ENCODE measurements at places on chromosomes 3 and 15.

- DNase-seq = no peak
Measured at GRCh38 chr3:188031121-188031520, 122.8 kb upstream of the LPP start.

GRCh38 chr3:152400887-152401286 lies 132.2 kb downstream of the MBNL1 start:
- no peak for DNase-seq

DNA sequence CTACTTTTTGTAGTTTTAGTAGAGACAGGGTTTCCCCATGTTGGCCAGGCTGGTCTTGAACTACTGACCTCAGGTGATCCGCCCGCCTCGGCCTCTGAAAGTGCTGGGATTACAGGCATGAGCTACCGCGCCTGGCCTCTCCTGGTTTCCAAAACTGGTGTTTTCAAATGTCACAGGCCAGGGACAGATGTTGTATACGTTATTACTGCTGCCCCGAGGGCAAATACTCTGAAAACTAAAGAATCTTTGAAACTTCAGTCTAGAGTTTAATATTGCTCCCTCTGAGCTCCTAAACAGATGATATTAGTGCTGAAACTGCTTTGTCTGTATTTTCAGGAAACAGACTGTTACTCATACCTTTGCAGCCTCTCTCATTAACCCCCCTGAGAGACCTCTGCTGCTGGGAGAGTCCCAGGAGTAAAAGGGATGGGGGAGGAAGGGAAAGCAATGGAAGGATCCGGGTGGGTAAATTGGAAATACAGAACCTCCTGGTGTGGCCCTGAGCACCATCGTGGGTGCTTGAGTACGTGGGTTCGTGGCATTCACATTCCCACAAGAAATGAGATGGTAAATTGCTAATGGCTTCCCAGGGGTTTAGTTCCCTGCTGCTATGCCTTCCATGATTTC lies 96.3 kb upstream of the IGF1R start:
- no peak for DNase-seq

DNA sequence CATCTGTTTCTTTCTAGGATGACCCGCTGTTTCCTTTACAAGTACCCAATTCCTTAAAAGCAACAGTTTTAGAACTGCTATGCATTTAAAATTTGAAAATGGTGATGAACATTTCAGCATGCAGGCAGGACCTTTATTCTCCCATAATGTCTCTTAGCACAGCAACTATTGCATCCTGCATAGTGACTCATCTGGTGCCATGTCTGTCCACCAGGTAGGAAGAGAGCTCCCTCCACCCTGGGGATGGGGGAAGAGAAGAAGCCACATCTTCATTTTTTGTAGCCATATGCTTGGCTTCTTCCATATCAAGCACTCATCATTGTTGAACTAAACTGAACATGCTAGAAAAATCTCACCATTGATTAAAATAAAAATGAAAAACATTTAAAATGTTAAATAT lies 9.9 kb downstream of the GPR15 start:
- DNase-seq = no peak

DNA sequence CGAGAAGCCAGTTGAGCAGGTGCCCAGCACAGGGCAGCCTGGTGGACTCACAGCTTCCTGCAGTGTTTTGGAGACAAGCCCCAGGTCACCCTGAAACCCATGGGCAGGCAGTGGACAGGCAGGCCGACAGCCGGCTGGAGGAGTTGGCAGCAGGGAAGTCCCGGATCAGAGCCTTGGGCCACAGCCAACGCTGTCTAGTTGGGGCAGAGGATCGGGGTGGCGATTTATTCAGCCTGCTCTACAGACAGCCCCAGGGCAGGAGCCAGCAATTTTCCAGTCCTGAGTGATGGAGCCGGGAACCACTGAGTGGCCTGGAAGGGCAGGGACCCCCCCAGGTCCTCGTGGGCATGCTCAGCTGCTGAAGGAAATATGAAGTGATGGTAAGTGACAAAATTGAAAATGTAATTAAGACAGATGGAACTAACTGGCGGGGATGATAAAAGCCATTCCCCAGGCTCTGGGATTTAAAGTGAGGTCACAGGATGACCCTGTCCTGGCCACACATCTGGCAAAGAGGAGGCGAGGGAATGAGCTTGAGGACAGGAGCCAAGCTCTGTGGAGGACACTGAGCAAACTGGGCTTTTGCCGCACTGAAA lies 34.4 kb upstream of the TBC1D21 start:
- DNase-seq = no peak

DNA sequence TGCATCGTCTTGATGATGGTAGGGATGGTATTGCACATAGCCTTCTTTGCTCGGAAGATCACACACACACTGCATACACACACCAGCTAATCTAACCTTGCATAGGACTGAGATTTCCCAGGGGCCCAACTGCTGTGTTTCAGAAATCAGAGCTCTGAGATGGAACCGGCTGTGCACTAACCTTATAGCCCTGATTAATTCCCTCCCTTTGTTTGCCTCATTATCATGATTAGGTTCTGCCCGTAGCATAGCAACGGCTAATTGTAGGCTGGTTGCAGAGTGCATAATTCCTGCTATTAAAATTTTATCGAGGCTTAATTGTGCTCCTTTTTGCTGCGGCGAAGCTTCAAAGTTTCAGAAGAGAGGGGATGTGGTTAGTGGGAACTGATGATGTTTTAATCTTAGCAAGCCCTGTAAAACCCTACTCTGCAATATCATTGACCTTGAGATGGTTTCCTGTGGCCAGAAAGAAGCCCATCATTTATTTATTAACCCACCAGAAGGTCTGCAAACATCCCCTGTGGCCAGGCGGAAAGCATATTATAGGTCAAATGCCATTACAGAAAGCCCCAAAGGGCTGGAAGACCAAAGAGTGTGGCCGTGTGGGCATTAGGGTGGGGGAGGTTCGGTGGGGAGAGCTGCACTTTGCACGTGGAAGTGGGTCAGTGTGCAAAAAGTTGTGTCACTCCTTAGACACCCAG lies 56.2 kb upstream of the GLCE start:
- peak; percentile 7 for DNase-seq

- DNase-seq = no peak
Measured at GRCh38 chr3:24519368-24520100, 24.9 kb upstream of the THRB start.

GRCh38 chr15:62887113-62887570 lies 155.4 kb upstream of the TPM1 start:
- no peak for DNase-seq

GRCh38 chr3:11915621-11916424 lies 69.1 kb upstream of the TAMM41 start:
- DNase-seq = no peak

GRCh38 chr15:71080705-71081104 lies 34.6 kb upstream of the THSD4 start:
- DNase-seq = no peak

DNA sequence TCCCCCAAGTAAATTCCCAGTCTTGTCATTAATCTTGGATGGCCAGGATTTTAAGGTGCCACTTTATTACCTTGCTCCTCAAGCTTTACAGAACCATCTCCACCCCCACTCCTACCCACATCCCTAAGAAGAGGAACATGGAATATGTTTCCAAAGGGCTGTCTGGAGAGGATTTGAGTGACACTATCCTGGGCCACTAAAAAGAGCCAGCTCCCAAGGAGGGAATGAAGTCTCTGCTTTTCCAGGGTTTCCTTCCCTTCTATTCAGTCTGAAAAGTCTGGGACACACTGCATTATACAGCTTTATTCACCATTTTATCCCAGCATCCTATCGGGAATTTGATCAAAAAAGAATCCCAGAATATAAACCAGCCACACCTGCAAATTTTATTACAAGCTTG lies 35.6 kb upstream of the MECOM start:
- DNase-seq = no peak

DNA sequence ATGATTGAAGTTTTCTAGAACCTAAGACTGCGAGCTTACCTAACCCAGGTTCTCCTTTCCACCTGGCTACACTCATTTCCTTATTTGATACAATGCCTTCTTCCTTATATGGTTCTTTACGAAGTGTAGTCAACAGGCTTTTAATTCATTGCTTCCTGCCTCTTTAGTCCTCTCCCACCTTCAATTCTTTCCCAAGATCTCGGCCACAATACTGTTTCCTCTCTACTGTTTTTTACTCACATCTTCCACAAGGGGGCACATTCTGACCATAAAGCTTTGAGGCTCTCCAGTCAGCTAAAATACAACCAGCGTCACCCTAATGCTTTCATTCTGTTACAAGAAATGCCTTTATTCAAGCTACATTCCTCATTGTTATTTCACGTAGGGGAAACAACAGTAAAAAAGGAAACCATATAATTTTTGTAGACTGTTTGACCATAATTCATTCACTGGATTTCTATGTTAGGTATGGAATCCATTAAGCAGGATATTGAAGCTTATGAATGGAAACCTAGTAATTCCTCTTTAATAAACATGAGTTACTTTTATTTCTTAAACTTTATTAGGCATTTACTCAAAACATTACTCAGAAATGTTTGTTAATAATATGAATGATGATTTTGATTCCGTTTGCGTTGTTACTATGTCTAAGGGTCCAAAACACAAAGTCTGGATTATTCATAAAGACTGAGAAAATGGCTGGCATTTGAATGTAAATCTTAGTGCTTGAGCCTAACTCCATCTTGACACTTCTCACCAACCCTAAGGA lies 29.5 kb upstream of the VEPH1 start:
- peak; percentile 21 for DNase-seq

- no peak for DNase-seq
Measured at GRCh38 chr3:197151580-197151979, 122.0 kb upstream of the MELTF start.

- no peak for DNase-seq
Measured at GRCh38 chr15:60001610-60002527, 2.2 kb upstream of the FOXB1 start.

DNA sequence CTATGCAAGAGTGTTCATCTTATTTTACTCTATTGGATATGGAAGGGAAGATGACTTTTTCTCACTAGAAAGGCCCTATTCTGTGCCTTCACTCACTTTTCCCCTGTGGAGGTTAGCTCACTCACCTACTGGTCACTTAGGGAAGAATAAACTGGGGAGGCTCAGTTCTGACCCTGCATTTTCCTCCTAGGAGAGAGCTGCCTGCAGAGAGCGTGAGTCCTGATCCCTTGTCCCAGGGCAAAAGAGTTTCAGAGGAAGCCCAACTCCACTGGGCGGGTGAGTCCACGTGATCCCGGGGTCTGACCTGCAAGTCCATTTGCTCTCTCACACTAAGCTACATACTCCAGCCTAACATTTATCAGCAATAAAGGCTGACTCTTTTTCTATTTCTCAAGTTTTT lies 8.4 kb downstream of the MORC1 start:
- no peak for DNase-seq

- no peak for DNase-seq
Measured at GRCh38 chr15:41648770-41649169, 11.4 kb upstream of the MGA start.

DNA sequence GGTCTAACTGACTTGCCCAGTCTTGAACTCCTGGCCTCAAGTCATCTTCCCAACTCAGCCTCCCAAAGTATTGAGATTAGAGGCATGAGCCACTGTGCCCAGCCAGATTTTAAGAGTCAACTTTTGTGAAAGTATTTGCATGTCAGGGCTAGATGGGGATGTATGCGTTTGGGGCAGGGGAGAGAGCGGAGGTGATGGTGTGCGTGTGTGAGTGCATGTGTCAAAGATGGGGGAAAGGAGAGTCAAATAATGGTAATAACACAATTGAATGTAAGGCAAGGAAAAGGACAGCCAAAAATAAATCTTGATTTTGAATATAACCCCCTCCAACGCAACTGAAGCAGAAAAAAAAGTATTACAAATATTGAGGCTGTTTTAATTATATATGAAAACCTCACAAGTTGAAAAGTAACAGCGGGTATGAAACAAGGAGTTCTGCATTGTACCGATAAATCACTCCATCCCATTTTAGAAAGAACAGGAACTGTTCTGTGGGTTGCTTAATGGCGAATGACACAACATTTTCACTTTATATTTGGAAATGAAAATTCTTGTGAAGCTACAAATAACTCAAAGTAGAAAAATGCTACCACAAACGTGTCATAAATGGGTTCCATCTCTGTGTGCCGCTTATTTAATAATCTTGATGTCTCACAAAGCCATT lies 29.9 kb upstream of the LDHAL6B start:
- DNase-seq = no peak
